ENCODE measurements at places on chromosomes 16 and 17.

DNA sequence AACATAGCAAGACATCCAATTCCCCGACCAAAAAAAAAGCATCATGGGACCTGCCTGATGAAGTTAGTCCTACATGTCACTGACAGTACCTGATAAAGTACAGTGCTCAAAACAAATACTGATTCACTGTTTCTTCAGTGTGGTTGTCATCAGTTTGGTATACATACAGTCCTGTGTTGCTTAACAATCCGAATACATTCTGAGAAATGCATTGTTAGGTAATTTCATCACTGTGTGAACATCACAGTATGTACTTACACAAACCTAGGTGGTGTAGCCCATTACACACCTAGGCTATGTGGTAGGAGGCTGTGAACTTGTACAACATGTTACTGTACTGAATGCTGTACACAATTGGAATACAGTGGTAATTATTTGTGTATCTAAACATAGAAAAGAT is 19.0 kb upstream of the FA2H start:
- no peak for DNase-seq

GRCh38 chr16:59543641-59544040 is 809.5 kb upstream of the GOT2 start:
- no peak for DNase-seq

DNA sequence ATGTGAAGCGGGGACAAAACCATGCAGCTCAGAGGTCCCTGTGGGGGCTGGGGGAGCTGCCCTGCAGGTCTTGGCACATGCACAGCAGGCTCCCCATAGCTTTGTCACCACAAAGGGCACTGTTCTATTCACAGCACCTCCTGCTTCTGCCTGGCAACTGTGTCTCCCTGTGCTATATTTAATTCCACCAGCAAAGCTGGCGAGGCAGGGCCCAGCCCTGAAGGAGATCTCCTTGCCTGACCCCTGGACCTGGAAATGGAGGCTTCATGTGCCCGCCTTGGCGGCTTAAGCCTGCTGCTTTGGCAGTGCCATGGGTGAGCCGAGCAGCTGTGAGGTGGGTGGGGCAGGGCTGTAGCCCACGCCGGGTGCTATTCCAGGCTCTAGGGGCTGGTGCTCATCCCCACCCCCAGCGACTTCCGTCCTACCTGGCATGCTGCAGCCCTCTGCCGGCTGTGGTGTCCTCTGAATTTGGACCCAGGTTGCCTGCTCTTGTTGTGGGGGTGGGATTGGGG is 6.8 kb downstream of the LDHD start:
- no peak for DNase-seq

- DNase-seq = no peak
Measured at GRCh38 chr16:60328152-60328551, 1594.0 kb upstream of the GOT2 start.

DNA sequence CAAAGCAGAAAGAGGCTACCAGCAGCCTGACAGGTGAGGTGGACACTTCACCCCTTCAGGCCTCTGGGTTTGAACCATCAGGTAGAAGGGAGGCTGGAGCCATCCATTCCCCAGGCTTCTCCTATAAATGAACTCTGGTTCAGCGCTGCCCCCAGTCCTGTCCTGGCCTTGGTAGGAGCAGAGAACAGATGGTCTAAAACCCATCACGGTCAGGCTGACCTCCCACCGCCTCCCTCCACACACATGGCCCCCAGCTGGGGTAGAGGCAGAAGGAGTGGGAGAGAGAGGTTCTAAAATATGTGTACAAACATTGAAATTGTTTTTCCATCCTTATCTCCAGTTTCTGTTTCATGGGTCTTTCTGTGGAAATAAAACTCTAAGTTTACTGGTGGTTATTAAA is 59.7 kb upstream of the DNAJA2 start:
- no peak for DNase-seq

GRCh38 chr16:85234310-85235204 is 122.3 kb upstream of the CIBAR2 start:
- DNase-seq = no peak

All from cortex of kidney (tissue), 1 donor.